ENCODE measurements at places on chromosomes 2 and 18.
A peak's percentile ranks its signal among the peaks of the same experiment; 100 is the strongest.

GRCh38 chr2:63046961-63047320, 3.7 kb upstream of the OTX1 start:
- no peak for DNase-seq

- peak; percentile 89 for DNase-seq
Measured at GRCh38 chr2:222313816-222314215, 15.0 kb upstream of the PAX3 start.

GRCh38 chr2:219461669-219462068, 27.0 kb downstream of the SPEG start:
- no peak for DNase-seq

GRCh38 chr2:207706936-207707860, 4.2 kb upstream of the CCNYL1 start:
- DNase-seq: no peak

DNA sequence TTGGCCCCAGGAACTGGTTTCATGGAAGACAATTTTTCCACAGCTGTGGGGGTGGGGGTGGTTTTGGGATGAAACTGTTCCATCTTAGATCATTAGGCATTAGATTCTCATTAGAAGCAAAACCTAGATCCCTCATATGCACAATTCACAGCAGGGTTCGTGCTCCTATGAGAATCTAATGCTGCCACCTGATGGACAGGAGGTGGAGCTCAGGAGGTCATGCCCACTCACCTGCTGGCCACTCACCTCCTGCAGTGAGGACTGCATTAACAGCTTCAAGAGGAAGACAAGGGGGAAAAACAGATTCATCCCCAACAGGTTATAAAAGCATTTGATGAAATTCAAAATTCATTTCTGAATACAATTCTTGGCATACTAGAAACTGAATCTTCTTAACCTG, 38.5 kb downstream of the THAP4 start:
- DNase-seq: no peak

DNA sequence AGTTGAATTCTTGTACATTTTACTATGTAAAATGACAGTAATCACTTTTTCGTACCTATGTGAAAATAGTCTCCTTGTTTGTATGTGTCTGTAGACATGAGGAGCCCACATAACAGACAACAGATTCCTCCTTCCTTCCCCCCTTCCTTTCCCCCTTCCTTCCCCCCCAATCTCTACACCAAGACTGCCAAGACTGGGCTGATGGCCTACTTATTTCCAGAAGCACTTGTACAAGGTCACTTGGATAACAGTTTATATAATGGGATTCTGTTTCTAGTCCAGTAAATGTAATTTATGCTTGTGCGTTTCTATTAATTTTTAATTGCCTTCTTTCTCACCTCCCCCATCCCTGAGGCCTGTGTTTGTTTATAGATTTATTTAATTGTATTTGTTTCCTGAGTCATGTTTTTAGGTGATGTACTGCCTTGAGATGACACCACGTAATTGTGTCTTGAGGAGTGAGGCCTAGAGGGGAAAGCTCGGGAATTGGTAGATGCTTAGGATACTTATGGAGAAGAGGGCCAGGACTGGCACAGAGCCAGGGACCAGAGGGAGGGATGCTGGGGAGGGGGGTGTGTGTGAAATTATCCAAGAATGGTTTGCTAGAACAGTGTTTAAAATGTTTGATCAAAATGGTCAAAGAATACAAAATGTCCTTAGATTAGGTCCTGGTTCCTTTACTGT, 12.3 kb downstream of the B3GNT2 start:
- no peak for DNase-seq

DNA sequence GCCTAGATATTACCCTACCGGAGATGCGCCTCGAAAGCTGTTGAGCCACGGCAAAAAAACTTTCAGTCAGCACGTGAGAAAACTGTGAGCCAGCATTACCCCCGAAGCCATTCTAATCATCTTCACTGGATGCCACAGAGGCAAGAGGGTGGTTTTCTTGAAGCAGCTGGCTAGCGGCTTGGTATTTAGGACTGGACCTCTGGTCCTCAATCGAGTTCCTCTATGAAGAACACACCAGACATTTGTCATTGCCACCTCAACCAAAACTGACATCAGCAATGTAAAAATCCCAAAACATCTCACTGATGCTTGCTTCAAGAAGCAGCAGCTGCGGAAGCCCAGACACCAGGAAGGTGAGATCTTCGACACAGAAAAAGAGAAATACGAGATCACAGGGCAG, 52.8 kb upstream of the SLC66A3 start:
- DNase-seq: no peak

All from SK-N-MC (cell line).